HuH-7.5 (cell line): ENCODE measurements at places on chromosomes 7 and 10.

DNA sequence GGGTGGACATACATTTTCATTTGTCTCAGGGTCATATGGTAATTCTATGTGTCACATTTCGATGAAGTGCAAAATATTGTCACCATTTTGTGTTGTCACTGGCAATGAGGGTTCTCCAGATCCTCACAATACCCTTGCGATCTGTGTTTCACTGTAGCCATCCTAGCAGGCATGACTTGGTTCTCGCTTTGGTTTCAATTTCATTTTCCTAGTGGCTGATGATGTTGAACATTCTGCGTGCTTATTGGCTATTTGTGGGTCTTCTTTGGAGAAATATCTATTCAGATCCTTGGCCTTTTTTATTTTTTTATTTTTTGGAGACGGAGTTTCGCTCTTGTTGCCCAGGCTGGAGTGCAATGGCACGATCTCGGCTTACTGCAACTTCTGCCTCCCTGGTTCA lies 24.8 kb upstream of the MNX1 start:
- no peak for DNase-seq

- no peak for DNase-seq
Measured at GRCh38 chr7:108972004-108972403, 402.3 kb downstream of the DNAJB9 start.

DNA sequence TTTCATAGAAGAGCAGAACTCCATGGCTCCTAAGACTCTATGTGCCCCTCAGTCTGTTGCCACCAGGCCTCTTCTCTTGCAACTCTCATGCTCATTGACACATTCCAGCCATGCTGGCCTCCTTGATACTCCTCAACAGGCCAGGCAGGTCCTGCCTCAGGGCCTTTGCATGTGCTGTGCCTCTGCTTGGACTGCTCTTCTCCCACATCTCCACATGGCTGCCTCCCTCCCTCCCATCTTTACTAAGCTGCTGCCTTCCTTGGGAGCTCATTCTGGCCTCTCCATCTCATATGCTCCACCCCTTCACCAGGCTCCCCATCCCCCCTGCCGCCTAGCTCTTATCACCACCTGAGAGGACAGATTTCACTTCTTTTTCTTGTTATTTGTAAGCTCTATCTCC lies 103.8 kb upstream of the GPR26 start:
- DNase-seq = no peak

- peak; percentile 27 for DNase-seq
Measured at GRCh38 chr10:78266741-78267469, 233.2 kb downstream of the RPS24 start.

DNA sequence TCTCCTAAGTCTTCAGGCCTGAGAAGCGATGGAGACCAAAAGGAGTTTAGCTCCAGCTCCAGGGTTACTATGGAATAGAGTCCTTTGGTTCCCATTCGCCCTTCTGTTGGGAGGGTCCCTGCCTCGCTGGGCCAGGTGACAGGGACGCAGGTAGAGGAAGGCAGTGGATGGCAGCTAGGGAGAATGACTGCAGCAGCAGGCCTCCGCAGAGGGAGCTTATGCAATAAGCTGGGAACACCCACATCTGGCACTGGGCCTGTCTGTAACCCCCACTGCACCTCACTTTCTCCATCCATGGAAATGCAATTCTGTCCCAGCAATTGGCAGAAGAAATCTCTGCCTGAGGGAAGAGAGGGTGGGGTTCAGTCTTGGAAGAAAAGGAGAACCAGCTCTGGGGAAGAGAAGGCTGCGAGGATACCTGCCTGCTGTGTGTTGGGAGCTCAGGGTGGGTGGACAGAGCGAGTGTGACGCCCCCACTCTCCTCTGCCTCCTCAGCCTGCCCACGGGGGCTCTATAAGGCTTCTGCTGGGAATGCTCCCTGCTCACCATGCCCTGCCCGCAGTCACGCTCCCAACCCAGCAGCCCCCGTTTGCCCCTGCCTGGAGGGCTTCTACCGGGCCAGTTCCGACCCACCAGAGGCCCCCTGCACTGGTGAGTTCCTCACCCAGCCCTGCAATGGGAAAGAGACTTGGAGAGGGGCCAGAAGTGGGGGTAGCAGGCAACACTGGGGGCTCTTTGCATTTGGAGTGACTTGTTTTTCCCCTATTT lies 10.3 kb downstream of the EPHB6 start:
- no peak for DNase-seq
